CD4-positive, alpha-beta T cell treated with Interleukin-15 for 1 hour (primary cell): ENCODE measurements at places on chromosomes 16 and 17.

- peak; percentile 63 for DNase-seq
Observed at GRCh38 chr17:78708510-78708973, 73.5 kb downstream of the CYTH1 start.

DNA sequence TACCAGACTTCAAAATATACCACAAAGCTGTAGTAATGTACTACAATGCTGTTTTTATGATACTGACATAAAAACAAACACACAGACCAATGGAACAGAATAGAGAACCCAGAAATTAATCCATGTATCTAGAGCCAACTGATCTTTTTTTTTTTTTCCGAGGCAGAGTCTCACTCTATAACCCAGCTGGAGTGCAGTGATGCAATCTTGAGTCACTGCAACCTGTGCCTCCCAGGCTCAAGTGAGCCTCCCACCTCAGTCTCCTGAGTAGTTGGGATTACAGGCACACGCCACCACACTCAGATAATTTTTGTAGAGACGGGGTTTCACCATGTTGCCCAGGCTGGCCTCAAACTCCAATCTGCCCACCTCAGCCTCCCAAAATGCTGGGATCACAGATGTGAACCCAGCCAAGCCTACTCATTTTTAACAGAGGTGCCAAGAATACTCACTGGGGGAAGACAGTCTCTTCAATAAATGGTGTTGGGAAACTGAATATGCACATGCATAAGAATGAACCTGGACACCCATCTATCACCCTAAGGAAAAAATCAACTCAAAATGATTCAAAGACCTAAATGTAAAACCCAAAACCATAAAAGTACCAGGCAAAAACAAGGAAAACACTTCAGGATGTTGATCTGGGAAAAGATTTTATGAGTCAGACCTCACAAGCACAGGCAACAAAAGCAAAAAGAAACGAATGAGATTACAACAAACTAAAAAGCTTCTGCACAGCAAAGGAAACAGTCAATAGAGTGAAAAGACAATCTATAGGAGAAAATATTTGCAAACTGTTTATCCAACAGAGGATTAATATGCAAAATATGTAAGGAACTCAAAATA, 63.1 kb downstream of the STX8 start:
- DNase-seq: no peak

DNA sequence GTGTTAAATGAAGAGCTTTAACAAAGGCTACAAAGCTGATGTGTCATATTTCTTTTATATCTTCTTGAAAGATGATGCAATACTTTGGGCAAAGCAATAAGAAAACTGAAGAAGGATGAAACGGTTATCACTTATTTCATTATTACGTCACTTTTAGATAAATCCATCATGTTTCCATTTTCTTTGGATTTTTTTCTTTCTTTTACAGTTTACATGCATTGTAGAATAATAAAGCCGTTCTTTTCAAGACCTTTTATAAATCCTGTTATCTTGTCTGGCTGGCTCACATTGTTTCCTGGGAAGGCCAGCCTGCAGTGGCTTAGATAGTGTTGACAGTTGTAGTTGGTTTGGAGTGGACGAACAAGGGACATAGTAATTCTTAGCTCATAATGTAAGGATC, 28.9 kb downstream of the TANC2 start:
- no peak for DNase-seq

DNA sequence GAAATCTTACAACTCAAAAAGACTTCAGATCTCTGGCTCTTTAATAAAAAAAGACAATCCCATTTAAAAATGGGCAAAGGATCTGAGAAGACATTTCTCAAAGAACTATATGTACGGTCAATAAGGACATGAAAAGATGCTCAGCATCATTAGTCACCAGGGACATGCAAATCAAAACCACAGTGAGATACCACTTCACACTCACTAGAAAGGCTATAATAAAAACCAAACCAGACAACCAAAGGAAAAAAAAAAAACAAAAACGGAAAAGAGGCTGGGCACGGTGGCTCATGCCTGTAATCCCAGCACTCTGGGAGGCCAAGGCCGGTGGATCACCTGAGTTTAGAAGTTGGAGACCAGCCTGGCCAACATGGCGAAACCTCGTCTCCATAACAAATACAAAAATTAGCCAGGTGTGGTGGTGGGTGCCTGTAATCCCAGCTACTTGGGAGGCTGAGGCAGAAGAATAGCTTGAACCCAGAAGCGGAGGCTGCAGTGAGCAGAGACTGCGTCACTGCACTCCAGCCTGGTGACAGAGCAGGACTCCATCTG, 1.7 kb upstream of the NPIPB7 start:
- no peak for DNase-seq

DNA sequence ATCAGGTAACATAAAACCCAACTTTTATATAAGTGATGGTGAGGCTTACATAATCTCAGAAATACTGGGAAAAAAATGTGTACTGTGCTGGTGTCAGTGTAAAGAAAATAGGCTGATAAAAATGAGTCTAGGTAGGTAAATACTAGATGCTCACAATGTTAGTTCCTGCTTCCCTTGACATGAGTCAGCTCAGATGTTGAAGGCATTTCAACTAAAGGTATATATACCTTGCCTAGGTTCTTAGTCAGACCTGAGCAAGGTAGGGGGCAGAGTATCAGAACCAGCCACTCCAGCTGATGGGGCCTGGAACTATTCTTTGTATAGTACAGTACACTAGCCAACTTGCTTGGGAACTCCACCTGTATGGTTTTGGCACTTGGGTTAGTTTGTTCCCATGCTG, 51.0 kb upstream of the CA10 start:
- no peak for DNase-seq

DNA sequence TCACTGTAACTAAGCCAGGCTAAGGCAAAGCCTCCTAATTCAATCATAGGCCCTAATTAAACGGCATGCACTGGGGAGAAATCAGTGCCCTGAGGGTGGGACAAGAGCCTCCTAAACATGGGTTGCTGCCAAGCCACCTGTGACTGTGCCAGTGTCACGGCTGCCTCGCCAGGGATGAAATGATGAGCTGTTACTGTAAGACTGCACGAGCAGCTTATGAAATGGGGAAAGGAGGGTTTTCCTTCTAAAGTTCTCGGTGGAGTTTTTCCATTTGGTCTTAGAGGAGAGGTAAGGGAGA, 12.7 kb downstream of the TMEM11 start:
- DNase-seq: no peak

GRCh38 chr16:89315791-89316581, 98.5 kb downstream of the ZNF778 start:
- DNase-seq: peak; percentile 80

DNA sequence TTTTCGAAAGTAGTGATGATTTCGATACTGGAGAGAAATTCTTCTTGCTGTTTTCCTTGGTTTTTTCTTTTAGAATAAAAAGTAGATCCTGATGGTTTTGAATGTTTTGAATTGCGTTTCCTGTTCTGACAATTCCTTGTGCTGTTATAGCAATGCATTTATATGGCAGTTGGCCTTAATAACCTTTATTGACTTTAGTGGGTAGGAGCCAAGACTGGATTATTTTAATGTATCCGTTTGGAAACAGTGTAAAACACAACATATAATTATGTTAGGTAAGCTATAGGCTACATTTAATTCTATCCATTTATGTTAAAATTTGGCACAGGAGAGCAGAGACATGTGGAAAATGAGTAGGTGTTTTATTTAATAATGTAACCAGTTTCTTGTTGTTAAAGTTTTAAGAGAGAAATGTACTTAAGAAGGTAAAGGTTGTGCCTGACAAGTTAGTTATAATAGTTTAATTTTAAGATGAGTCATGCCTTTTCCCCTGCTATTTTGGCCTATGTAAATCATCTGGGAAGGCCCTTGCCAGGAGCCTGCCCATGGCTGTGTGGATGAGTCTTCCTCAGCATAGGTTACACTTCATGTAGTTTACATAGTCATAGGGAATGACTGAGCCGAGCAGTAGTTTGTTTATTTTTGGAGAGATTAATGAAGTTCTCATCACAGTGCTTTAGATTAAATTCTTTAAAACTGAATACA, 189.9 kb downstream of the FTO start:
- DNase-seq: no peak

DNA sequence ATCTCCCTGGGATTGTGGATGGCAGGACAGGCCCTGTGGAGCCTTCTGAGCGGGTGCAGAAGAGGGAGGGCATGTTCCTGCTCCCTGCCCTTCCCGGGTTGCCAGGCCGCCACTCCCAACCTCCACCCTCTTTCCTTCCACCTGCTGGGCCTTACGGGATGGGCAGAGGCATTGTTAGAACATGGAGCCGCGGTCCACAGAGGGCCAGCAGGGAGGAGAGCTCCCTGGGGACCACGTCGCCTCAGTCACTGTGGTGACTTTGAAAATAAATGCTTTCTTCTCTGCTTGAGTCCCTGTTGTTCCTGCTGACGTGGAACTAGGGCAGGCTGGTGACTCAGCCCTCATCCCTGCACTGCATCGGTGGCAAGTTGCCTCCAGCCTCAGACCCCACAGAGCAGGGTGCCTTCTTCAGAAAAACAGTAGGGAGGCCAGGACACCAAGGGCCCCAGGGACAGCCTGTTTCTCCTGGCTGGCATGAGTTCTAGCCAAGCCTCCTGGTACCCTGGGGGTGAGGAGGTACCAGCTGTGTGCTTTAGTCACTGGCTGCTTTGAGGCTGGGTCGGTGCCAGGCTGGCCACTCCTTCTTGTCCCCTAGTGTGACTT, 224.9 kb downstream of the SEC14L1 start:
- no peak for DNase-seq

DNA sequence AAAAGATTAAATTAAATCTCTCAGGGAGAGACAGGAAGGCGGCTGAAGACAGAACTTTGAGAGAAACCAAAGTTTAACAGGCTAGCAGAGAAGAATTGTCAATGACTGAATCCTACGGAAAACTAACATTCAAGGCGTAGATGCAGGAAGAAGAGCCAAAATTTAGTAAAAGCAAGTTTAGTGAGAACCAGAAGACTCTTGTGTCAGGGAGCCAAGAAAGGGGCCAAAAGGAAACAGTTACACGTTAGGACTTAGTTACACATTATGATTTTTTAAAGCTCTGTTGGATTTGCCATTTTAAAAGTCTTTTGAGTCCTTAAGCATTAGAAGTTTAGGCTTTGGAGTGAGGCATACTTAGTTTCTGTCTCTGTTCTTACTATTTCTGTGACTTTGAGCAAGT, 164.6 kb downstream of the CHD9 start:
- no peak for DNase-seq

GRCh38 chr17:39687546-39688474, at the start of gene PGAP3:
TSS of gene PGAP3 (minus strand) at chr17:39688057. CDS start at chr17:39688014, 43 bp downstream.
- DNase-seq: peak; percentile 90

DNA sequence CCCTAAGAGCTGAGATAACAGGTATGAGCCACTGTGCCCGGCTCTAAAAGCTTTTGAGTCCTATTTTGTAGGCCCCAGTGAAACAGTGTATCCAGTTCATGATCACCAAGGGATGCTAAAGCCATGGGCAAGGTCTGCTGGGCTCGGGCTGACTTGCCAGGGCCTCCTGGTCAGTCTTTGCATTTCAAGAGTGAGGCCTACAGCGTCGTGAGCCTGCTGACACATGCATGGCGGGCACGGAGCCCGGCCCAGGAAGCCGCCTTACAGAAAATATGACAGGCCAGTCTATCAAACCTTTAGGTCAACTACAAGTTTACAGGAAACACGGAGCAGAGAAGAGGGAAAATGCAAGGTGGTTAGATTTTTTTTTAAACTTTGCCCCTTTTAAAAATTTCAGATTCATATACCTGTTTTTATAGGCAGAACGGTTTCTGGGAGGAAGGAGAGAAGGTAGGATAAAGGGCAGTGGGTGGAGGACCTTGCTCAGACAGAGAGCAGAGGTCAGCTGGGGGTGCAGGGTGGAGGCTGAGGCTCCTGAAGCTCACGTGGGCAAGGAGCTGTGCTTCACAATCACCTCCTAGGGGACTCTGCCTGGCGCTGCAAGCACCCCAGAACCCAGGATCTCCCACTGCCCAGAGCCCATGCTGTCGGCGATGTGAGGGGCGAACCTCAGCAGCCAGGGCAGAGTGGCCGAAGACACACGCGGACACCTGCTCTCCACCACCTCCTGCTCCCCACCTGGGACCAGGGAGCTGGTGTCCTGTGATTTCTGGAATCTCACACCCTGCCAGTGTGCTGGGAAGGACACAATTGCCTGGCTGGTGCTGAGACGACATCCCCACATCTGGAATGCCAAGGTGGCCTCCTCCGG, 21.3 kb downstream of the C16orf95 start:
- no peak for DNase-seq

- DNase-seq: no peak
Observed at GRCh38 chr16:67736858-67737257, 17.7 kb upstream of the GFOD2 start.

DNA sequence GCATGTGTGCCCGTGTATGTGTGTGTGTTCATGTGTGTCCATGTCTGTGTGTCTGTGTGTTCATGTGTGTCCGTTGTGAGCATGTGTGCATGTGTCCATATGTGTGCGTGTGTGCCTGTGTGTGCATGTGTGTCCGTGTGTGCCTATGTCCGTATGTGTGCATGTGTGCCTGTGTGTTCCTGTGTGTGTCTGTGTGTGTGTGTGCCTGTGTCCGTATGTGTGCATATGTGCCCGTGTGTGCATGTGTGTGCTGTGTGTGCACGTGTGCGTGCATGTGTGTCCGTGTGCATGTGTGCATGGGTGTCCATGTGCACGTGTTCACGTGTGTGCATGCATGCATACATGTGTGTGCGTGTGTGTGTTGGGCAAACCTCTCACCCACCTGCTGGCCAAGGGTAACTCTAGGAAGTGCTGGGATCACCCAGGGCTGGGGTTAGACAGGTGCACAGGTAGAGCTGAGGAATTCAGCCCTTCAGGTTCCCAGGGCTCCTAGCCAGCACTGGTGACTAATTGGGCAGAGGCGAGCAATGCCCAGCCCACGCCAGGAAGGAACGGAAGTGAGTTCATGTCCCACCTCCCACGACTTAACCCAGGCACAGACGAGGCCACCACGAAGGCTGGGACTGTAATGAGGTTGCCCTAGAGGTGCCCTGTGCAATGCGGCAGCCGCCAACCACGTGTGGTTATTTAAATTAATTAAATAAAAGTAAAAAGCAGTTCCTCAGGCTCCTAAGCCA, 8.2 kb upstream of the CSNK1D start:
- DNase-seq: no peak

- peak; percentile 59 for DNase-seq
Observed at GRCh38 chr17:7560172-7561027, 1.3 kb upstream of the SENP3 start.

- peak; percentile 40 for DNase-seq
Observed at GRCh38 chr17:48597778-48598631, 4.4 kb upstream of the HOXB5 start.

GRCh38 chr17:75006653-75007052, 5.8 kb upstream of the MRPL58 start:
- DNase-seq: no peak

GRCh38 chr17:416293-417206, 63.9 kb upstream of the RPH3AL start:
- DNase-seq: peak; percentile 67
